ENCODE measurements at places on chromosomes 7 and 10.

DNA sequence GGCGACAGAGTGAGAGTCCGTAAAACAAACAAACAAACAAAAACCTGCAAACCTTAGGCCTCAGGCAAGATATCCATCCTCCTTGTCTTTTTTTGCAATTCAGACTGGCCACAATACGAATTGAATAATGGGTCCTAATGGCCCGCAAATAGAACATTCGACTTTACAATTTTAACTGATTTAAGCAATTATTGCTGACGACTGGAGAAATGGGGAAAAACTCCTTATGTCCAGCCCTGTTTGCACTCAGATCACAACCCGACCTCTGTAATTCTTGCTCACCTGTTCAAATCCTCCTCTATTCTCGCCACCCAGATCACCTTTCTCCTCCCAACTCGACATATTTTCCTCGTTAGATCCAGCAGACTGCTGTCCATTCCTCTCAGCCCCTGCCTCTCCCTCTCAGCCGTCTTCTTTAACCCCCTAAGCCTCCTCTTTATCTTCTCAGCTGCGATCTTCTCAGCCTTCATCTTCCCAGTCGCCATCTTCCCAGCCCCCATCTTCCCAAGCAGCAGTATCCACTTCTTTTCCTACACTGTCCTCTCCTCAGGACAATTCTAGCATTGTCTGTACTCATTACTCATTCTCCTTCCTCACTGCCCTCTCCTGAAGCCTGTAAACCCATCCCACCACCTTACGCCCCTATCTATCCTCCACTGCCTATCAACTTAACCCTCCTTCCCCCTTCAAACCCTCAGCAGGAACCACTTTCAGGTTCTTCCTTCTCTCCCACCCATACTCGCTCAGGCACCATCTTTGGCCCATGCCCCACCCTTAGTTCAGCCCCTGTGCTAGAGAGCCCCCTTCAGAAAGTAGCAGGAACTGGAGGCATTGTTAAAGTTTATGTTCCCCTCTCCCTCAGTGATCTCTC is 61.8 kb downstream of the LRRC17 start:
- DNase-seq = no peak

- DNase-seq = no peak
Measured at GRCh38 chr7:127794136-127794535, 142.1 kb downstream of the SND1 start.

- no peak for DNase-seq
Measured at GRCh38 chr7:35505066-35505465, 189.9 kb downstream of the HERPUD2 start.

DNA sequence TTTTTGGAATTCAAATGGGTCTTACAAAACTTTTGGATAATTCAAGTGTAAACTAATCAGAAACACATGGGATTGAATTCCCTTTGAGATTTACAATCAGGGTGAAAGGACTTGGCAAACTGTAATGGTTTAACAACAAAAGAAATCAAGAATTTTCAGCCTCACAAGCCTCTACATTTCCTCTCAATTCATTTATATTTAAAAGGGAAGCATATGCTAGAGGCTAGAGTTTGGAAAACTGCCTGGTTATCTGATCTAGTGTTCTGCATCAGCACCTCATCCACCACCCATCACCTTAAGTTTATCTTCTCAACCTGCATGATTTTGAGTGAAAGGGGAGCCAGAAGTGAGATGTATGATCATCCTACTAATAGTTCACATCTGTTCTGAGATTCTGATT is 120.7 kb downstream of the TES start:
- no peak for DNase-seq

DNA sequence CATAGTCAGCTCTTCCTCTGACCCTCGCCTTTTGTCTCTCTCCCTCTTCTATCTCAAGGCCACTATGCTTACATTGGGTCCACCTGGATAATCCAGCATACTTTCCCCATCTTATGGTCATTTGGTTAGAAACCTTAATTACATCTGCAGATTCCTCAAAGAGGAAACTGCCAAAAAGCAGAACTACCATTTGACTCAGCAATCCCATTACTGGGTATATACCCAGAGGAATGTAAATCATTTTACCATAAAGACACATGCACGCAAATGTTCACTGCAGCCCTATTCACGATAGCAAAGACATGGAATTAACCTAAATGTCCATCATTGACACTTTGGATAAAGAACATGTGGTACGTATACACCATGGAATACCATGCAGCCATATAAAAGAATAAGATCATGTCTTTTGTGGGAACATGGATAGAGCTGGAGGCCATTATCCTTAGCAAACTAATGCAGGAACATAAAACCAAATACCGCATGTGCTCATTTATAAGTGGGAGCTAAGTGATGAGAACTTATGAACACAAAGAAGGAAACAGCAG is 114.8 kb upstream of the NPY start:
- no peak for DNase-seq

- no peak for DNase-seq
Measured at GRCh38 chr7:12467837-12468236, 64.2 kb upstream of the VWDE start.

DNA sequence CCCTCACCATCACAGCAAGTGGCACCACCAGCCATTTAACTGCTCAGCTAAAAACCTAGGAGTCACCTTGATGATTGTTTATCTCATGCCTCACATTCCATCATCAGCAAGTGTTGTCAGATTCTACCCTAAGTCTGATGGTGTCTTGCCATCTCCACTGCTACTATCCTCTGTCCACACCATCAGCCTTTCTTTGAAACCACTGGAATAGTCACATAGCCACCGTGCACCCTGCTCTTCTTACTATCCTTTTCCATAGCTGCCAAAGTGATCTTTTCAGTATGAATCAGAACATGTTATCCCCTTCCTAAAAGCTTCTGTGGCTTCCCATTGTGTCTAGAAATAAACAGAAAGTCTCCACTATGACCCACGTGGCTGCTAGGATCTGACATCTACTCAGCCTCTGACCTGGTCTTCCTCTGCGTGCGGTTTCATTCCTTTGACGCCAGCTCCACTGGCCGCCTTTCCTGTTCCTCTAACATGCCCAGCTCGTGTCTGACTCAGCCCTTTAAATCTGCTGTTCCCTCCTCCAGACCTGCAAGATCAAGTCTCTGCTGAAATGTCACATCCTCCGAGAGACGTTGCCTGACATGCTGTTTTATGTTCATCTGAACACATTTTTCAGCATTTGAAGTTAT is 16.5 kb upstream of the CHN2 start:
- no peak for DNase-seq

- no peak for DNase-seq
Measured at GRCh38 chr7:92794831-92795230, 41.5 kb downstream of the CDK6 start.

Measured in SIG-M5 (cell line).